ENCODE measurements at places on chromosomes 2 and 18. TPM values are rescaled to one million over a fixed set of nuclear protein-coding genes. Genes with fewer than 3 reads are reported as not detected.
A peak's percentile ranks its signal among the peaks of the same experiment; 100 is the strongest.

Gene HOXD13
- not detected for total RNA-seq

Gene TYMS
- 3.2 TPM for total RNA-seq

DNA sequence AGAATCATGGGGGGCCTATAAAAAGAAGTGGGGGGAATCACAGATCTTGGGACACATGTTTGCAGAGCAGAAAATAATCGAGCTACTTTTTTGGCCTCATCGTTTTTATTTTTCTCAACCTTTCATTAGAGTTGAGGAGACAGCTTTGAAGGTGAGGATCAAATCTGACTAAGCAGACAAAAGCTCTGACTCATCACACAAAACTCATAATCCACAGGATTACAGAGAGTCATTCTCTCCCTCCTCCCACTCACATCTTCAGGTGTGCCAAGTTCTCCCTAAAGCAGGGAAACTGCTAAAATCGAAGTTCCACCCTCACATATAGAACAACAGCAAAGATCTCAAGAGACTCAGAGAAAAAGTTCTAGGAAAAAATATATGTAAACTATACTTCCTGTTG lies 15.6 kb downstream of the BAZ2B start:
- DNase-seq = no peak

GRCh38 chr2:20990442-20991430 lies 53.1 kb downstream of the APOB start:
- no peak for DNase-seq

DNA sequence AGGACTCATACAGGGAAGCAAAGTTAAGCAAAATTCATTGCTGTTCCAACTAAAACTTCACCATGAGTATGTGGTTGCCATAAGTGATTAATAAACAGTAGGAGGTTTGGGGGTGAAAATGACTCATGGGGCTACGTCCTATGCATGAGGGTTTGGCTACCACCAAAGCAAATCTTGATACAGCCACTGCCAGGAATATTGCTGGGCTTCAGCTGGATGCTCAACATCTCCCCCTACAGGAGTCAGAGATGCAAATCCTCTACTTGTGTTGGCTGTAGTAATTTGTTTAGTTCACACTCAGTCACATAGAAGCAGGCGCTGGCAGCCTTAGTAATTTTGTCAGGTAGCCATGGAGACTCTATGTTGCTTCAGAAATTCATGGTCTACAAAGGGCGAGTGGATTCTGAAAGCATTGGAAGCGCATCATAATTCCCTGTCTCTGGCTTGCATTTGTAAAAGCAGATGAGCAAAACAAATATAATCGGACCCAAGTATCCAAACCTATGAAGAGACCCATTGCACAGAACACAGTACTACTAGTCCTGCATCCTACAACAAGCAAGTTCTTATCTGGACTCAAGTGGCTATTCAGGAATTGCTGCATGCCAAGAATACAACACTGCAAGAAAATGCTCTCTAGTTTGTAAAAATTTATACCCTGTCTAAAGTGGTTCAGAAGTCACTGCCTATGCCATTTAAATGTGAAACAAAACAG lies 76.0 kb downstream of the CD28 start:
- DNase-seq = peak; percentile 37

GRCh38 chr2:120586507-120587278 lies 149.0 kb upstream of the GLI2 start:
- no peak for DNase-seq

GRCh38 chr2:75309596-75310463 lies 110.5 kb upstream of the TACR1 start:
- DNase-seq = no peak

DNA sequence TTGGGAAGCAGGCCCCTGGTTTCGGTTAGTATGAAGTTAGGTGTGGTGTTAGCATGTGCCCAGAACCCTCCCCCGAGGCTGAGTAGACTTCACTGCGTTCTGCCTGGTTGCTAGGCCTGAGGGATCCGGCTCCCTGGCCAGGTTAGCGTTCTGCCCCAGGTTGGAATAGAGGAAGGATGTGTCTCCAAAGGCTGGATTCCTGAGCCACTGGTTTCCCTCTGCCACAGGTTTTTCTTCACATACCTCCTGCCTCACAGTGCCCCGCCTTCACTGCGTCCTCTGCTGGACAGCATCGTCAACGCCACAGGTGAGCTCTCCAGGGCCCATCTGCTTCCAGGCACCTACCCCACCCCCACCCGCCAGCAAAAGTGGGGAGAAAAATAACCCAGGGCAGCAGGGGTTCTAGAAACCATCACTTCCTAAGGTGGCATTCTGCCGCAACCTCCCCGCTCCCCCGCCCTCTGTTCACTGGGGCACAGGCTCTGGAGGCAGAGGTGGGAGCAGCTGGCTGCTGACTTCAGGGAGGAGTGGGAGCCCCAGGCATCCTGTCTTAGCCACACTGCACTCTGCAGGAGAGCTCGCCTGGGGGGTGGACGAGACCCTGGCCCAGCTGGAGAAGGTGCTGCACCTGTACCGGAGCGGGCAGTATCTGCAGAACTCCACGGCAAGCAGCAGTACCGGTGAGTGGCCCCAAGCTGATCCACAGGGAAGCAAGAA lies 7.1 kb downstream of the PKDCC start:
- peak; percentile 85 for DNase-seq

DNA sequence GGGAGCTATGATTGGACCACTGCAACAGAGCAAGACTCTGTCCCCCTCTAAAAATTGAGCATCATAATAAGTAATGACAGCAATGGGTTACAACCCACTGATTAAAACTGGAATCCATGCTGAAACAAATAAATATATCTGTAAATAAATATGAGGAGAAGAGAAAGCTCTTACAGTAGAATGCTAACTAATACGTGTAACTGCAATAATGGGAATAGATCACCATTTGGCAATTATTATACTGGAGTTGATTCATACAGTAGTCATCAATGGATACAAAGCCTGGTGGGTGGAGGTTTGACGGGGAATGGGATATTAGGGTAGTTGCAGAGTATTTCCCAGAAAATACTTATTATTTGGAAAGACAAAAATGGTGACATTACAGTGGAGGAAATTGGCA lies 6.1 kb upstream of the INO80B start:
- DNase-seq = no peak

GRCh38 chr2:120994301-120994995 lies 258.8 kb downstream of the GLI2 start:
- DNase-seq = no peak

DNA sequence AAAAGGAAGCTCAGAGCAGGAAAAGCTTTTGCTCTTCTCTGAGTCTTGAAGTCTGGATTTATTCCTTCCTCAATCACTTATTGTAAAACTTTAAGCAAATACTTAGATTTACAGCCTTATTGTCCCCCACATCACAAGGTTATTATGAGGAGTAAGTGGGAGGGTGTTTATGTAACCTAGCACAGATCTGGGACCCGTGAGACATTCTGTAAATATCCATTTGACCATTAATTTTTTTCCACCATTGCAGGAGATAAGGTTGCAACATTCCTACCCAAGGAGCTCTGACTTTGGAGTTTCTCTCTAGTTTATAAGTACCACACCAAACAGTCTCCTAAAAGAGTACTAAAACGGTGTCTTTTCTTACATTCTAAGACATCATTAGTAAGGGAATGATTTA lies 52.1 kb upstream of the CTIF start:
- DNase-seq = no peak

DNA sequence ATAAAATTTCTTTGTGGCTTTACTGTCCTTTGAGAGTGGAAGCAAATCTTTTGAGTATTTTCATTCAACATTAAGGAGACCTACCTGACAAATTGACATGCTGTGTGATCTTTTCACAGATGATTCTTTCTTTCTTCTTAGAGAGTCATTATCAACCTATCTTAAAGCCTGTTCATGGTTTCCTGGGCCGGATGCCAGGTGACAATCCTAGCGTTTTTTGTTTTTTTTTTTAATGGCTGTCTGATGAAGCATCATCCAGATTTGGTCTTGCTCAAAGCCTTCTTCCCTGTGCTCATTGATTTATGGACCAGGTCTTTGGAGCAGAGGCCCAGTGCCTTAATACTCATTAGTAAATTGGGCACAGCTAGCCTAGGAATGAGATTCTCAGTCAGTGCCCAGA lies 9.8 kb upstream of the MGAT5 start:
- no peak for DNase-seq

DNA sequence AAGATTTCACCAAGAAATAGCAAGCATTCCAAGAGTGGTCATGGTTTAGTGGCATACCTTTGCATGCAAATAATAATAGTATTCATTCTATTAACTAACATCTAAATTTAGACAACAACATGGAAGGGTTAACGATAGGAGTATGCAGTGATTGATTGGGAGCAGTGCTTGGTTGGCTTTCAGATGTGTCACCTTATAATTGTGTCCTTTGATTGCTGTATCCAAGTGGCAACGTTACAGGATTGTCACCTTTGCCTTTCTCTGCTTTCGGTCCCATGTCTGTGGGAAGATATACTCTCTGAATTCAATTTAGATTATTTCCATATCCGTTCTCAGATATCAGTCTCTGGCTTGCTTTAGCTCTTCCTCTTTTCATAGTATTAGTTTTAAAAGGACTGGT lies 152.8 kb upstream of the MAP3K20 start:
- no peak for DNase-seq

- DNase-seq = no peak
Observed at GRCh38 chr2:153287109-153287801, 191.3 kb downstream of the RPRM start.

Data from transverse colon (tissue), 4 donors.